ENCODE measurements at places on chromosomes 7 and 10. TPM values are rescaled to one million over a fixed set of nuclear protein-coding genes. Genes with fewer than 3 reads are reported as not detected.

The CRHR2 gene
- total RNA-seq = not detected

DNA sequence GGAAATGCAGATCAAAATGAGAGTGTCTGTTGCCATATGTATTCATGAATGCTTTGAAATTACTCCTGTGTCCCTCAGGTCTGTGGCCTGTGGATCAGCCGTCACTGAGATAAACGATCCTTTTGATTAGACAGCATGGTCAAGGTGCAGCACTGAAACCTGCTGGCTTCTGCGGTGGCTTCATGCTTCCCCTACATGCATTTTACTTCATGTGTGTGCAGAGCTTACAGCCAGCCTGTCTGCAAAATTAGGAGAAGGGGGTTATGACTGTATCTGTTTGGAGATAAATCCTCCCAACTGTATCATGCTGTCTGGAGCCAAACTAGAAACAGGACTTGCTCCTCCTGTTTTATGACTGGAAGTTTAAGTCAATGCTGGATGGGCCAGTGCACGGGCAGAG is 71.0 kb upstream of the PLPP4 start:
- H3K27me3 ChIP-seq = no peaks in the 10 kb centered on the region
- peak; percentile 19 for DNase-seq
- H3K36me3 ChIP-seq = no peaks in the 10 kb centered on the region
- no peaks in the 10 kb centered on the region for H3K4me1 ChIP-seq
- no peak overlapping the region for H3K27ac ChIP-seq

DNA sequence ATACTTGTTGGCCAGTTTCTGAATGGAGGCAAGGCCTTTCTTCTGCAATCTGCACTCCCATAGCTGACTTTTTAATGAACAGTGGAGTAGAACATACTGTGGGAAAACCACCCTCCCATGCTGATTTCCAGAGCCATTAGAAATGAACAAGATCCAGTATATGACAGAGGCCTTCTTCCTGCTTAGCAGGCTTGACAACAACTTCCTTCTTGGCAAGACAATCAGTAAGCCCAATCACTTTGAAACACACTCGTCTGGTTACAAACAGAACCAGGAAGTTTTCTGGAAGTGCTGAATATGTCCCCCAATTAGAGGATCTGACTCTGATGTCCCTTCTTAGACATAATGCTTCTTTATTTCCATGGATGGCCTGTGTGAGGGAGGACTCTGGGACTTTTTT is 103.4 kb downstream of the SAMD9 start:
- no peaks in the 10 kb centered on the region for H3K36me3 ChIP-seq
- H3K27me3 ChIP-seq = no peaks in the 10 kb centered on the region

DNA sequence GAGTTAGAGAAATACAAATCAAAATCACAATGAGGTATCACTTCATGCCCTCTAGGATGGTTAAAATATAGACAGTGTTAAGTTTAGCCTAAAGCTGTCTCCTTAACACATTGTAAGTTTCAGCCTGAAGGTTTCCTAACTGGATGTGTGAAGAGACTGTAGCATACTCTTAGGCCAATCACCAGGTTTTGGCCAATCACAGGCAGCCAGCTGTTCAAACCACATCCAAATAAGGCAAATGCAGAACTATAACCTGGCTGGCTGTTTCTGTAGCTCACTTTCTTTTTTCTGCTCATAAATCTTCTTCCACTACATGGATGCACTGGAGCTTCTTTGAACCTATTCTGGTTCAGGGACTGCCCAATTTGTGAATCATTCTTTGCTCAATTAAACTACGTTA is 19.7 kb downstream of the ESYT2 start:
- H3K27me3 ChIP-seq = no peaks in the 10 kb centered on the region
- H3K36me3 ChIP-seq = no peaks in the 10 kb centered on the region
- no peak overlapping the region for H3K4me3 ChIP-seq
- no peak overlapping the region for H3K27ac ChIP-seq
- no peak for DNase-seq

GRCh38 chr7:22700559-22701002 is 26.4 kb upstream of the IL6 start:
- no peaks in the 10 kb centered on the region for H3K36me3 ChIP-seq
- H3K4me3 ChIP-seq = no peak overlapping the region
- H3K27me3 ChIP-seq = no peaks in the 10 kb centered on the region
- no peaks in the 10 kb centered on the region for H3K4me1 ChIP-seq
- H3K27ac ChIP-seq = no peak overlapping the region

- DNase-seq = peak; percentile 75
- H3K4me3 ChIP-seq = no peak overlapping the region
- no peaks in the 10 kb centered on the region for H3K27me3 ChIP-seq
Observed at GRCh38 chr7:92421676-92422435, 25.4 kb upstream of the GATAD1 start.

GRCh38 chr10:49359349-49360270 is 36.3 kb downstream of the DRGX start:
- no peak overlapping the region for H3K4me3 ChIP-seq
- no peaks in the 10 kb centered on the region for H3K4me1 ChIP-seq
- no peaks in the 10 kb centered on the region for H3K36me3 ChIP-seq
- H3K27ac ChIP-seq = no peak overlapping the region
- no peak for DNase-seq

The PNLIPRP1 gene
- not detected for total RNA-seq

DNA sequence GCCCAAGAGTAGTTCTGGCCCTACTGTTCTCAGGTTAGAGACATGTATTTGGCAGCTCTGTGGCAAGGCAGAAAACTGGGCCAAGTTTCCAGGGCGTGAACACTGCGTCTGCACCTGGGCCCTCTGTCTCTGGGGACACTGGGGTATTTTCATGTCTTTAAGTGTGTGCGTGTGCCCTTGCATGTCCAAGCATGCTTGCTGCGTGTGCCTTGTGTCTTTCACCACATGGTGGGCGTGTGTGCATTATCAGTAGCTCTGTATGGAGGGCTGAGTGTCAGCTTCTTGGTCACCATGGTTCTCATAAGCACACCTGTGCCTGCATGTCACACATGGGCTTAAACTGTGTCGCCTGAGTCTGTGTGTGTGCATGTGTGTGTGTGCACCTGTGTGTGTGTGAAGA is 69.3 kb downstream of the HIPK2 start:
- no peaks in the 10 kb centered on the region for H3K27me3 ChIP-seq
- no peak for DNase-seq
- peaks cover 13% of the 10 kb centered on the region for H3K36me3 ChIP-seq
- no peak overlapping the region for H3K4me3 ChIP-seq

- no peaks in the 10 kb centered on the region for H3K4me1 ChIP-seq
- DNase-seq = peak; percentile 30
- H3K36me3 ChIP-seq = no peaks in the 10 kb centered on the region
- H3K27ac ChIP-seq = no peak overlapping the region
Observed at GRCh38 chr7:113085781-113086390, 741 bp downstream of the GPR85 start.

DNA sequence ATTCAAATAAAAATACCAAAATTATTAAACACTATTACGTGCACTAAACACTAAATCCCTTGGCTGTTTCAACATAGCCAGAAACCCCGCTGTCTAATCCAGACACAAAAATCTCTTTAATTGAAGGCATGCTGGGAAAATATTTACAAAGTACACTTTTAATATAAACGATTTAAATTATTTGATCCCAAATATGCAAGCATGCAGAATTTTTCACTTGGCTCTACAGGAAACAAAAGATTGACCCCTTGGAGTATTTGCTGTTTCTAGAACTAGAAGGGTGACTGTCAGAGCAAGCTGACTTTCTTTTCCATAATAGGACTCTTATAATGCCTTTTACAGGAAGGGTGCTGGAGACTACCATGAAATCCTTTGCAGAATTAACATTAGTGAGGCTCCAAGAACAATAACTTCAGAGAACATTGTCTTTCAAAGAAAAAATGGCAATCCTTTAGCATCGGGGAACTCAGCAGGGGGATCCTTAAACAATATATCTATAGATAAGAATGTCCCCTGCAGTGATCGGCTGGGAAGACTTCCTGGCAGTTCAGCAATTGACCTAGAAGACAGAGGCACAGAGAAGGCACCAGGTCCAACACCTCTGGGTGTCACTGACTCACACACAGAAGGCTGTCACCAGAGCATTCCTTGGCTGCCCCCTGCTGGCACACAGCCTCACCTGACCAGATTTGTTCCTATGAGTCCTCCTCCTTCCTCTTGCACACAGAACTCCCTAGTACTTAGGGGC is 55.8 kb upstream of the MRLN start:
- DNase-seq = peak; percentile 58
- H3K36me3 ChIP-seq = peaks cover 38% of the 10 kb centered on the region
- no peak overlapping the region for H3K4me3 ChIP-seq
- no peak overlapping the region for H3K27ac ChIP-seq
- peaks cover 3% of the 10 kb centered on the region for H3K4me1 ChIP-seq

DNA sequence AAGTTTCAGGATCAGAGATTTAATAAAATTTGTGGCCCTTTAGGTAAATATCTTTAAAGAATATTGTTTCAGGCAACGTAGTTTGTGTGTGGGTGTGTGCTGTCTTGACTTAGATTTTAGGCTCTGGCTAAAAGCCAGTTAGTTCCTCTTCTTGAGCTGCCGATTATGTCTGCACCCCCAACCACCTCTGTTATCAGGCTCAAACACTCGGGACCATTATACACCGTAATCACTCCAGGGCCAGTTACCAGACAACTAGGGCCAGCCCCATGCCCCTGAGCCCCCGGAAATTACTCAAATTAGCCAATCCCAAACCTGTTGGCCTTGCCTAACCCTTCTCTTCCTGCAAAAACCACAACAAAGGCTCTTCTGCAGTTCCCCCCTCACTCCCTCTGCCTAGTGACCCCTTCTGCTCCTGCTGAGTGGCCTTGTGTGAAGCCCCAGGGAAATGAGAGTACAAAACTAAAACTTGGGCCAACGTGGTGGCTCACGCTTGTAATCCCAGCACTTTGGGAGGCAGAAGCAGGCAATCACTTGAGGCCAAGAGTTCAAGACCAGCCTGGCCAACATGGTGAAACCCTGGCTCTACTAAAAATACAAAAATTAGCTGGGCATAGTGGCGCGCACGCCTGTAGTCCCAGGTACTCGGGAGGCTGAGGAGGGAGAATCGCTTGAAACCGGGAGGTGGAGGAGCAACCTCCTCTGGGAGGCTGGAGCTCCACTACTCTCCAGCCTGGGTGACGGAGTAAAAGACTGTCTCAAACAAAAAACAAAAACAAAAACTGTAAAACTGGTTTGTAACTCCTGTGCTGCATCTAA is 9.2 kb upstream of the HNRNPF start:
- H3K27ac ChIP-seq = no peak overlapping the region
- H3K36me3 ChIP-seq = no peaks in the 10 kb centered on the region
- no peak overlapping the region for H3K4me3 ChIP-seq
- no peak for DNase-seq

DNA sequence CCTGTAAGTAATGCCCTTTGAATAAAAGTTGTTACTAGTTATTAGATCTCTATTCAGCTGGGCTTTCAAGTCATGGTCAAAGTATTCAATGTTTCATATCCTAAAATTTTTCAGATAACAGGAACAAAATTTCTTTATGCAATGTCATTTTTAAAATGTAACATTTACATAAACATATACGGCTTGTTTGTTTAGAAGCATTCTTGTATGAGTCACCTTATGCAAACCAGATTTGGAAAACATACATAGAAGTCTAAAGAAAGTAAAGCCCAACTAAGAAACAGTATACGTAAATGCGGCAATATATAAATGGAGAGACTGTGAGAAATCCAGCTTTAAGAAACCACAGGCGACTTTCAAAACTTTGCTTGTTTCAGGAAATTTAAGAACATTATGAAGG is 10.5 kb downstream of the TMEM168 start:
- H3K27ac ChIP-seq = no peak overlapping the region
- H3K36me3 ChIP-seq = peaks cover 3% of the 10 kb centered on the region
- H3K27me3 ChIP-seq = no peaks in the 10 kb centered on the region
- no peak for DNase-seq

The SEMA3D gene
- 17.5 TPM for total RNA-seq

DNA sequence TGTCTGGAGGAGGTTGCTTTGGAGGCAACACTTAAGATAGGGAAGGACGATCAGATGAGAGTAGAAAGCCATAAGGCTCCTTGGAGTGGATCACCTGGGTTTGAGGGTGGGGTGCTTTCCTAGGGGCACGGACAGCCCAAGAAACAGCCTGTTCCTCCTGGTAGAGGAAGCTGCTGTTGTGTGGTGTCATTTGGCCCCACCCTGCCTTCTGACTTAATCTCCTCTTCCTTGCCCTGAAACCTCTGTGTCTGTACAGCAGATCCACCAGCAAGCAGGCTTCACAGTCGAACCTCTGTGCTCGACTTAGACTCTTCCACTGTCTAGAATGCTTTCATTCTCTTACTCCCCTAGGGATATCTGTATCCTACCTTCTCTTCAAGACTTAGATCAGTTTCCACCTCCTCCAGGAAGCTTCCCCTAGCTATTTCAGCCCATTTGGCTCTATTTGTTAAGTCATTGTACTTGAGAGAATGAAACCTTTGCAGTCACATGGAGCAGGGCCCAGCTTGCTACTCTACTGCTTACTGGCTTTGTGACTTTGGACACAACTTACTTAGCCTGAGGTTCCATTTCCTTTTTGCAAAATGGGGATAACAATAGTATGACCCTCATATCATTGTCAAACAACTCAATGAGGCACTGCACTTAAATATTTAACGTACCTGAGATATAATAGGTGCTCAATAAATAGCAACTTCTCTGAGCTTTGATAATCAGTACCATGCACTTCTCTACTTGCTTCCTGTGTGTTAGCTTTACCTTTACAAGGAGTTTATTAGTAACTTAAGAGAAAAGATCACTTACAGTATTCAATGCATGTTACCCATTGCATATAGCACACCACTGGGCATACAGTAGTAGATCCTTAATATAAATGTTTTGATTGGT is 5.0 kb downstream of the MXI1 start:
- peaks cover 8% of the 10 kb centered on the region for H3K4me1 ChIP-seq
- H3K4me3 ChIP-seq = no peak overlapping the region
- H3K27ac ChIP-seq = no peak overlapping the region
- H3K27me3 ChIP-seq = no peaks in the 10 kb centered on the region
- DNase-seq = no peak

GRCh38 chr10:1058017-1058416 is 1.8 kb downstream of the WDR37 start:
- peaks cover 11% of the 10 kb centered on the region for H3K4me1 ChIP-seq
- no peak overlapping the region for H3K27ac ChIP-seq
- H3K27me3 ChIP-seq = no peaks in the 10 kb centered on the region
- peak overlapping the region; percentile 86 for H3K4me3 ChIP-seq

The SHOC2 gene
- 66.8 TPM for total RNA-seq

GRCh38 chr7:102096012-102096332 is 190.7 kb upstream of the SH2B2 start:
- no peak for DNase-seq
- no peaks in the 10 kb centered on the region for H3K36me3 ChIP-seq
- no peak overlapping the region for H3K27ac ChIP-seq
- no peaks in the 10 kb centered on the region for H3K4me1 ChIP-seq
- no peaks in the 10 kb centered on the region for H3K27me3 ChIP-seq
- H3K4me3 ChIP-seq = no peak overlapping the region

The GPR15LG gene
- 0.44 TPM for total RNA-seq
